ENCODE measurements at places on chromosomes 12 and 14. TPM values are rescaled to one million over a fixed set of nuclear protein-coding genes. Genes with fewer than 3 reads are reported as not detected.

The TSHR gene
- 0.70 TPM for total RNA-seq

The GARIN6 gene
- not detected for total RNA-seq

The CDK2 gene
- 88.9 TPM for total RNA-seq

The KRT83 gene
- total RNA-seq: not detected

The GSC gene
- not detected for total RNA-seq

The DBX2 gene
- not detected for total RNA-seq

The GPR65 gene
- 22.9 TPM for total RNA-seq

The ARPC3 gene
- total RNA-seq: 460 TPM

The OR4K2 gene
- total RNA-seq: not detected

The ALG10B gene
- total RNA-seq: 12.4 TPM

The SLCO1C1 gene
- not detected for total RNA-seq

The KRT79 gene
- not detected for total RNA-seq

The CDKL1 gene
- total RNA-seq: 5.3 TPM

DNA sequence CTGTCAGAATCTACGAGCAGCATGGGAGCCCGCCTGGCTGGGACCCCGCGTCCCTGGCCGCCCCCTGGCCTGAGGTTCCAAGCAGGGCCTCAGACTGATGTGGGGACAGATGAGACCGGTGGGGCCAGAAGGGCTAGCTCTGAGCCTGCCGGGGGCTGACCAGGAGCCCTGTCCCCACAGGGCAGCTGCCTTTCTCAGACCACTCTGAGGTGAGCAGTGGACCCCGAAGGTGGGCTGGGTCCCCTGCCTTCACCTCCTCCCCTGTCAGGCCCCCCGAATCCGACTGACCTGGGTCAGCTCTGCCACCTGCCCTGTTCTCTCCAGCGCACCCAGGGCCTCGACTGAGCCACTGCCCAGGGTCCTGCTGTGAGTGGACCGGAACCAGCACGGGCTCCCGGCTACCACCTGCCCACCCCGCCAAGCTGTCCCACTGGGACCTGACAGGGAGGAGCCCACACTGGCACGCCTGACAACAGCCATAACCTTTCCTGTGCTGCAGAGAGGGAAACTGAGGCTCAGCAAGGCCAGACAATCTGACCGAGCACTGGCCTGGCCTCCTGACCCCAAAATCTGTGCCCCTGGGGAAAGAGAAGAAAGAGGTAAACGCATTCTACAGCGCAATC lies 29.7 kb upstream of the TMEM179 start:
- no peak for DNase-seq

DNA sequence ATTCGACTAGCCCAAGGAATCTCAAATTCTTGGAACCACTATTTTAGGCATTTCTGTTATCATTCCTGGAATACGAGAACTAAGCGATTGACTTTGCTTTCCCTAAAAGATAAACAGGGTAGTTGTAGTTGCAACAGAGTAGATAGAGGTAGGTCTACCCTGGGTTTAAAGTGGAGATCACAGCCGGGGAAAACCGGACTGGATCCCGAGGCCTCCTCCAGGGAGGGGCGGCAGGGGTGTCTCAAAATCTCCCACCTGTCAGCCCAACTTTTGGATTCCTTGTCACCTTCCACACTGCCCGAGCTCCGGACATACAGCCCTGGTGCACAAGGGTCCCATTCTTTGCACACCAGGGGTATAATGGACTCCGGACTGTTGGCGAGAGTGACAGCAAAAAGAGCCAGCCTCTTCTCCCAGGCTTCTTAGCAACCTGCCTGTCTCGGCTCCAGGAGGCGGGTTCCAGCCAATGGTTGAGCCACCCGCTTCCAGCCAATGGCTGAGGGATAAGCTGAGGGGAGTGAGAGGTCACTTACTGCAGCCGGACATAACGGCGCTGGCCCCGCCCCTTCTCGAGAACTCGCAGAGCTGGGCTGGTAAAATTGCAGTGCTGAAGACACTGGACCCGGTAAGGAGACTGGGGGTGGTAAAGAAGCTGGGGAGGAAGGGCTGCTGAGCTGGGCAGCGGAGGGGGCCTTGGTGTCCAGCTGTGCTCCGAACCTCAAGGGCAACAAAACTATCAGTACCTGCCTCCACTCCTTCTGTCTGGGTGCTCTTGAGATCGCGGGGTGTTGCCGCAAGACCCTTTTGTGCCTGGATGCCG lies at the start of gene SUOX:
Gene SUOX (plus strand): TSS at position 562 of the 820 bp plus-strand sequence. CDS start 4,946 bp downstream, outside the sequence.
- peak; percentile 46 for DNase-seq

GRCh38 chr12:130514149-130514551 lies 176.5 kb downstream of the PIWIL1 start:
- DNase-seq: no peak

DNA sequence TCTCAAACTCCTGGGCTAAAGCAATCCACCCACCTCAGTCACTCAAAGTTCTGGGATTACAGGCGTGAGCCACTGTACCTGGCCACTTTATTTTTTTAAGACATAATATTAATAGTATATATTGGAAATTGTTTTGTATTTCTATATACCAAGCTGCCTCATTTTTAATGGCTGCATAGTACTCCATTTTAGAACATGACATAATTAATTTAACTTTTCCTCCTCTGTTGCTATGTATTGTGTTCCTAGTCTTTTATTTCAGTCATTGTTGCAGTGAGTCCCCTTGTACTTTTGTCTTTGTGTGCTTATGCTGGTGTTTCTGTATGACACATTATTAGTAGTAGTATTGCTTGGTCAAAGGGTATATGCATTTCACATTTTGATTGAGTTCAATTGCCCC lies 138.7 kb downstream of the PRKCH start:
- DNase-seq: no peak

DNA sequence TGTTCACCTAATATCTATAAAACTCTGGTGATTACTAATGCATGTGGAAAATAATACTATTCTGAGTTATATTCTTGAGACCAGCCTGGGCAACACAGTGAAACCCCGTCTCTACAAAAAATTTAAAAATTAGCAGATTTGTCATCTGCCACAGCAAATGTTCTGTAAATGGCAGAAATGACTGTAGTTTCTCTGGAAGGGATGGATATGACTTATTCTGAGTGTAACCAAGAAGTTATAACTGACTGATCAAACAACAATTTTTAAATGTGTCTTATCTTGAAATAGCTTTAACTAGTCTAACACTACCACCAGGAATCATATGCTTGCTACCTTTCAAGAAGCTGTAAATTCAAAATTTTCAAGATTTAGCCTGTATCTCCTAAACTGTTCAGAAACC lies 88.7 kb downstream of the PLBD1 start:
- no peak for DNase-seq

GRCh38 chr12:131929581-131930456 lies 743 bp downstream of the PUS1 start:
- DNase-seq: peak; percentile 60

GRCh38 chr14:55198749-55199148 lies 7.4 kb upstream of the DLGAP5 start:
- DNase-seq: no peak

- no peak for DNase-seq
Observed at GRCh38 chr14:86237733-86238132, 707.8 kb downstream of the FLRT2 start.

DNA sequence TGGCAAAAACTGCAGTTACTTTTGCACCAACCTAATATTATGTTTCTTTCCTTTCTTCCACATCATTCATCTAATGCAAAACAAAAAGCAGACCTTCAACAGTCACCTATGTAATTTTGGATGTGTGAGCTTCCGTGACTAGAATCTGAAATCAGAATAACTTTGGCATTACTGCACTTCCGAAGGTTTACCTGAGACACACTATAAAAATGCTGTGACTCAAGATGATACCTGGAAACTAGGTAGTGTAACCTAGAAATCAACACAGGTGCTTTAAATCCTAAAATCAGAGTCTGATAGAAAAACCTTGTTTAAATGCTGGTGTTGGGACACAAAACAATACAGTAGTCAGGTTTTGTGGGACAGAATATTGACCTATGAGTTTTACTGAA lies 2.2 kb downstream of the BTBD7 start:
- no peak for DNase-seq

GRCh38 chr14:85223667-85224066 lies 306.3 kb upstream of the FLRT2 start:
- no peak for DNase-seq

DNA sequence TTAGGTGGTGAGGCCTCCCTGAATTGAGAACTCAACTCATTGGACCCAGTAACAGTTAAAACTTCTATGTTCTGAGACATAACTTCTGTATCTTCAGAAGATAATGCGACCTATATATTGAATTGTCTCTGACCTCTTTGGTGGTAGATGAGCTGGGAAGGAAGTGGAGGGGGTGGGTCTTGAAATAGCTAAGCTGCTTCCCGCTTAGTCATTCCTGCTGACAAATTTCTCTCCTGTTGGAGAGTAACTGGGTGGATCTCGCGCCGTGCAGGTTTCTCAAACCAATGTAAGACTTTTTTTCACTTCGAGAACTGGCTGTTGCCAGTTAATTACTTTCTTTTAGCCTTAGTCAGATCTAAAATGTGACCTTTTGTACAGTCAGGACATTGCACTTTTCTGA lies 100.8 kb downstream of the PPHLN1 start:
- DNase-seq: peak; percentile 28

- no peak for DNase-seq
Observed at GRCh38 chr14:22448905-22449599, 140.0 kb downstream of the DAD1 start.

DNA sequence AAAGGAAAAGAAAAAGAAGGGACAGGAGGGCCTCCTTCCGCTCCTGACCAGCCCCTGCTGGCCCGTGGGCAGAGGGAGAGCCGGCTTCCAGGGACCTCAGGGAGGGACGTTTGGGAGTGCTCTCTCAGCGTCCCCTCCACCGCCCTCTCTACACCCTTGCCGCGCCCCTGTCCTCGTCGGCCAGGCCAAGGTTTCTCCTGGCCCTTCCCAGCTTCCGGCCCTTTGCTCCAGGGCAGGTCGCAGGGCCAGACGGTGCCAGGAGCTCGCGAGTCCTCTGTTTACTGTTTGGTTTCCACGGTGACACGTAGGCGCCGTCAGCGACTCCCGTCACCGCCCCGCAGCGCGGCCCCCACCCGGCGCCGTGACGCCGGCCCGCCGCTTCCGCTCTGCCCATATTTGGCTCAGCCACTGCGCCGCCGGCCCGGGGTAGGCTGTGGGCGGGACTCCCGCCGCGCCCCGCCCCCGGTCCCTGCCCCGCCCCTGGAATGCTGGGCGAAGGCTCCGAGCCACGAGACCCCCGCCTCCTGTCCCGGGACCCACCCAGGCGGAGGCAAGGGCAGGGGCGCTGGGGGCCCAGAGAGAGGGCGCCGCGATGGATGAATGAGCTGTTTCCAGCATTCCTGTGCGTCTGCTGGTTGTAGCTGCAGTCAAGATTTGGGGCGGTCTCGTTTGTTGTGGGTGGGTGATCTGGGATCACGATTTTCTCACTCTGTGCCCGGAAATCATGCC lies 15.5 kb downstream of the FOS start:
- peak; percentile 95 for DNase-seq

- no peak for DNase-seq
Observed at GRCh38 chr14:105891631-105892452, 365.5 kb downstream of the TMEM121 start.

DNA sequence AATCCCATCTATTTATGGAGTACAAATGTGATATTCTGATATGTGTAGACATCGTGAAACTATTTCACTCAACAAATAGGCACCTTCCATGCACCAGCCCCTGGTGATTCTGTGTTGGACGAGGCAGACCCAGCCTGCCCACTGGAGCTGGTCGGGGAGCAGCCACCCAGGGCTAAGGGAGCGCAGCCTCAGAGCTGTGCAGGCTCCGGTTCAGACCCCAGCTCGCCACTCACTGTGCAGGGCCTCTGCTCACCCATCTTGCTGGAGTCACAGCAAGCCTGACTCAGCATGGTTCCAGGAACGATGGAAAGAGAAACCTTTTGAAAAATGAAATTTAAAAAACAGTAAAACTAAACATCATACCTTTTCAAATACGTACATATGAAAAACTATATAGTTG lies 52.3 kb upstream of the BCL11B start:
- DNase-seq: no peak

DNA sequence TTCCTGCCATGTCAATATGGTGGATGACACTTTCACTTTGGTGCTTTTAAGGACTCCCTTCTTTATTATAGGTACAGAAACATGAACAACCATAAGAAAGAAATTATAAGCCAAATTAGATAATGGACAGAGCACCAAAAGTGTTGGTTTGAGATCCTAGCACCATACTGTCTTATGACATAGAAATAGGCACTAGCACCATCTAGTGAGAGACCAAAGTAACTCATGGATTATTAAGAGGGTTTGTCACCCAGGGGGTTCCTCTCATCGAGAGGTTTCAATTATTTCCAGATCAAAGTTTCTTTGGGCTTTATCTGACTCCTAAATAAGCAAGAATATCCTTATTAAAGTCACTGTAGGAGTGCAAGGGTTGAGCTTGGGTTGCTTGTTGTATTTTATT lies 153.0 kb upstream of the DIO2 start:
- DNase-seq: no peak

DNA sequence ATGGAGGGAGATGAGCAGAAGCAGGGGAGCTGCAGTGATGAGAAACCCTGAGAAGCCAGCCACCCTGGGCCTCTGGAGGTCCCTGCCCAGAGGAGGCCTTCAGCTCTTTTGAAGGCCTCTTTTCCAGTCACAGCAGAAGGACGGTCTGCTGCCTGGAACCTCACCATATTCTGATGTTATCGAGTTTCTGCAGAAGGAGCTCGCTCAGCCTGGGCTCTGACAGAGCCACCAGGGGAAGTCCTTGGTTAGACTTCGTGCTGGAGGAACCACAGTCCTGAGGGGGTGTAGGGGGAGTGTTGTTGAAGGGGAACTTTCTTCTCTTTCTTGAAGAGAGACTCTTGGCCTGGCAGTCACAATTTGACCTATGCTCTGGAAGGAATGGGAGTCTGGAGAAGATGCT lies 25.1 kb upstream of the BATF start:
- peak; percentile 44 for DNase-seq

DNA sequence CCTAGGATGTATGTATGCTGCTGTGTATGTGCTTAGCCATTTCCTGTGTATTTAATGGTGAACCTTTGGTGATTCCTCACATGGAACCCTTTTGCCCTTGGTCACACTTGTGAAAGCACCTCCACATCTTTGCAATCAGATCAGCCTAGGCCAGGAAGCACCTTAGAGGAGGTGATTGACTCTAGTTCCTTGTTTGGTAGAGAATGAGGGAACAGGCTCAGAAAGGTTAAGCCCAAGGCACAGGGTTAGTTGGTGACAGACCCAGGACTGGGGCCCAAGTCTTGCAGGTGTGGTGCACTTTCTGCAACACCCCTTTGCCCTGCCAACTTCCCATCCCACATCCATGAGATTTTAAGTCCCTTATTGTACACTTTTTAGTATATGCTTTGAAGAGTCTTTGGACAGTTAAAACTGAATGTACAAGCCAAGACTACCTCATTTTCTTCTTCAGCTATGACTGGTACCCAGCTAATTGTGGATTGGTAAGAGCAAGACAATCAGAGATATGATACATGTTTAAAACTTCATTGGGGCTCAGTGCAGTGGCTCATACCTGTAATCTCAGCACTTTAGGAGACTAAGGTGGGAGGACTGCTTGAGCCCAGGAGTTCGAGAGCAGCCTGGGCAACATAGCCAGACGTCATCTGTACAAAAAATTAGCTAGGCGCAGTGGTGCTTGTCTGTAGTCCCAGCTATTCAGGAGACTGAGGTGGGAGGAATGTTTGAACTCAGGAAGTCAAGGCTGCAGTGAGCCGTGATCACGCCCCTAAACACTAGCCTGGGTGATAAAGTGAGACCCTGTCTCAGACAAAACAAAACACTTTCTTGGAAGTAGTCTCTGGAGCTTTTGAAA lies 71.1 kb downstream of the RASSF3 start:
- DNase-seq: no peak

Measured in activated CD4-positive, alpha-beta memory T cell treated with anti-CD3 and anti-CD28 coated beads, Interleukin-2, amount 10 ng/mL, durations not matched to agents 7 days and 5 days (primary cell).